ENCODE measurements at places on chromosomes 12 and 14.

DNA sequence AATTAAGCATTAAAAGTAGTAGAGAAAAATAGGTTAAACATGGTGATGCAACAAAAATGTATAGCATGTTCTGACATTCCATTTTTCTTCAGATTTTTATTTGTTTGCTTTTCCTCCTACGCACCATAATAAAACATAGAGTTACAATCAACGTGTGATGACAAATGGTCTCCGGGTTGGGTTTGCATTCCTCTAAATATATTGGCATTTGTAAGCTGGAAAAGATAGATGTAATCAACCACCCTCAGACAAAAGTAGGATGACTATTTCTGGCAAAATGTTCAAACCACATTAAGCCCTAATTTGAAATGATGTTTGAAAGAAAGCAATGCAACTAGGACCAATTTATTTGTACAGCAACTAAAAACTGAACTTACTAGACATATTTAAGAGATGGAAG is 58.4 kb downstream of the SLC25A21 start:
- DNase-seq: no peak

DNA sequence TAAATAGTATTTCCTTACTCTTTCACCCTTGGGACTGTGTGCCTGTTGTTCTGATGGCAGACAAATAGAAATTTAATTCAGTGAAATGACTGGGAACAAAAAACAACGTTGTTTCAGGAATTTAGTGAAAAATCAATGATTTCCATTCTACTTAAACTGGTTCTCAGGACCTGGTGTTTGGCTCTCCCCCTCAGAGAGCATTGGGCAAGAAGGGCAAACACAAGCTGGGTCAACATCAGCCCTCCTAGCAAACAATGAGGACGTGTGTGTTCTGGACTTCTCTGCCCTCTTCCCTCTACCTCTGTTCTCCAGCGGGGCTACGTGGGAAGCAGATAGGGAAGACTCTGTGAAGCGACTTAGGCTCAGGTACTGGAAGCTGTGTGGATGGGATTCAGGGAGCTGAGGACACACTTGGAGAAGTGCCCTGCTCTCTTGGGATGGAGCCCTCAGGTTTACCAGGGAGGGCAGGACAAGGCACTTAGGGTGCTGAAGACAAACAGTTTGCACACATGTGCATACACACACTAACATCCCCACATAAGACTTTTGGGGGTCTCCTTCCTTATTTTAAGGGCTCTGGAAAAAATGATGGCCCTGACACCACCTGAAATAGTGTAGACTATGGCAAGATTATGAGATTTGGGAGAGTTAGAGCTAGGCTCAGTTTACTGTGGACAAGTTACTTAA is 7.6 kb upstream of the SERPINA1 start:
- peak; percentile 36 for DNase-seq

DNA sequence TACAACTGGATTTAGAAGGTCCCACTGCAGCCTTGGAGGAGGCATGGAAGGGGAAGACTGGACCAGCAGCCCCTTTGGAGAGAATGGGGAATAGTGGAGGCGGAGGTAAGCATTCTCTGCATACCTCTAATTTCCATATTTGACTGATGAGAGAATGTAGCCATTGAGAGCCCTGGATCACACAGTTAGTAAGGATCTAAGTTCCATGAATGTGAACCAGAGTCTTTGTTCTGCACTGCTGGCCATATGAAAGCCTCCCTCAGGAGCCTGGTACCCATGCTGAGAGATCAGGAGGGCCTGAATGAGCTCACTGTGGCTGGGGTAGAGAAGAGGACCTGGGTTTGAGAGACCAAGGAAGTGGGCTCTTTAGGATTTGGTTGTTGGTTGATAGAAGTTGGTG is 192.1 kb downstream of the TMEM132C start:
- no peak for DNase-seq

DNA sequence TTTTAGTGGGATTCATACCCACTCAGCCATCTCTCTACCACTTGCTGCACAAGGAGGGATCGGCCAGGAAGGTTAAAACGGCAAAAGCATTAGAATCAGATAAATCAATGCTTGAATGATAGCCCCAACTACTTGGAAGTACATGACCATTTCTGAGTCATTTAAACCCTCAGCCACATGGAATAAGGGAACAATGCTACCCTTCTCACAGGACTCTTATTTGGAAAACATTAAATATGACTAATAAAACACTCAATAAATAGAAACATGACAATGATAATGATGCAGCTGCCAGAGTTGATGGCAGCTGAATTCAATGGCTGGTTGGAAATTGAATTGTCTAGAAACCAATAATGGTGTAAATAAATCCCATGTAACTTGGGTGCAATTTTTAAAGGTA is 165.4 kb downstream of the FLRT2 start:
- no peak for DNase-seq

GRCh38 chr14:52069307-52070050 is 620 bp upstream of the NID2 start:
- peak; percentile 69 for DNase-seq

DNA sequence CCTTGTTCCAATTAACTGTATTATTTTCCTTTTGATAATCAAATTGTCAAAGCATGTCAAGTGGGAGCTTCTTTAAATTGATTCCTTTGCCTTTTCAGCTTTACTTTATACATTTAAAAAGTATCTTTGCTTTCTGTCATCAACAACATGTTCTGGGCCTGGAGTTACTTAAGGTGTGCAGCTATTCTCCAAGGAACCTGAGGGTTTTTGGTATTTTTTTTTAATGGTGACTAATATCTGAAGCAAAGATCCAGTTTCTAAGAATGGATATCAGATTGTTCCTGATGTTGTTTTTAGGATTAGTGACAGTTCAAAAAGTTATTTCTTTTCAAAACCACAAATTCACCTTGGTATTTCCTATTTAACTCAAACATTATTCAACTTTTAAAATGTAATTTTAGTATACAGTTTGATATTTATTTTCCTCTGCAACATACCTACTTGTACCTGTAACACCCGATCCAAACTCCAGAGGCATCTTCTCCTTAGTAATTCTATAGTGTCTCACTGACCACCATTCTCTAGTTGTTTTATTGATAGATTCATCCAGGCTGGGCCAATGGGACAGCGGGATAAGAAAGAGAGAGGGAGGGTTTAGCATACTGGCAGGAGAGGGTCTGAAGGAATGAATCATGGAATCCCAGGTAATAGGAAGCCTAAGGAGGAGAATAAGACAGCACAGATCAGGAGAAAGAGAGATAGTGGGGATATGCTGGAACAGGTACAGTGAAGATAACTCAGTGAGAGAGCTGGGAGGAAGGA is 3.1 kb downstream of the CBLN3 start:
- no peak for DNase-seq

- no peak for DNase-seq
Measured at GRCh38 chr14:85332401-85332800, 197.5 kb upstream of the FLRT2 start.

GRCh38 chr12:46825591-46826414 is at the start of gene SLC38A4:
SLC38A4 (minus strand) TSS chr12:46825997; CDS start chr12:46793071, 32,926 bp downstream.
- peak; percentile 71 for DNase-seq

DNA sequence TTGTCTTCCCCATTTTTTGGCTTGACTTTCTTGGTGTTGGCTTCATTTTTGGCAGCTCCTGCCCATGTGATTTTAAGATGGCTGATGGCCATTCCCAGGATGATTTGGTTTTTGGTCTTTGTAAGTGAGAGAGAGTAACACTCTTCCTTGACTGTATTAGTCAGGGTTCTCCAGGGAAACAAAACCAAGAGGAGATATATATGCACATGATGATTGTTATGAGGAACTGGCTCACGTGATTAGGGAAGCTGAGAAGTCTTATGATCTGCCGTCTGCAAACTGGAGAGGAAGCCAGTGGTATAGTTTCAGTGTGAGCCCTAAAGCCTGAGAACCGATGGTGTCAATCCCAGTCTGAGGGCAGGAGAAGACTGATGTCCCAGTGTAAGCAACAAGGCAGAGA is 146.6 kb downstream of the NRXN3 start:
- no peak for DNase-seq

DNA sequence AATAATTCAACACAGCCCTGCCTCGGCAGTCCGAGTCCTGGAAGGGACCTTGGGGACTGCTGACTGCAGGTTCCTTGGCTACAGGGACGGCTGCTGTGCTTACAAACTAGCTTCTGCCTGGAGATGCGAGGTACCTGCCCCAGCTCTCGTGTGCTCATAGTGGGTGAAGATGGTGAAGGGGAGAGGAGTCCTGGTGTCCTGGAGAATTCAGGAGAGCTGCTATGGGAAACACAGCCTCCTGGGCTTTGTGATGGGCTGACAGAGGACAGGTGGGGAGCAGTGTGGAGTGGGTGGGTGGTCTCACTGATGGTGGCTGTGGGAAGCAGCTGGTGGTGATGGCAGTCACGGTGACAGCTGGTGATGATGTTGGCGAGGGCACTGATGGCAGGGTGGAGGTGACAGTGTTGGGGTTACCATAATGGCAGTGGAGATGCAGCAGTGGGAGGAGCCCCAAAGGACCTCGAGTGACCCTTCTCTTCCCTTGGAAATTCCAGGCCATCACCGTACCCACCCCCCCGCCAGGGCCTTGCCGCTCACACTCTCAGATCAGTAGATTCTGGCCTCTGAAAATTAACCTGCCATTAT is 32.8 kb downstream of the HVCN1 start:
- no peak for DNase-seq

DNA sequence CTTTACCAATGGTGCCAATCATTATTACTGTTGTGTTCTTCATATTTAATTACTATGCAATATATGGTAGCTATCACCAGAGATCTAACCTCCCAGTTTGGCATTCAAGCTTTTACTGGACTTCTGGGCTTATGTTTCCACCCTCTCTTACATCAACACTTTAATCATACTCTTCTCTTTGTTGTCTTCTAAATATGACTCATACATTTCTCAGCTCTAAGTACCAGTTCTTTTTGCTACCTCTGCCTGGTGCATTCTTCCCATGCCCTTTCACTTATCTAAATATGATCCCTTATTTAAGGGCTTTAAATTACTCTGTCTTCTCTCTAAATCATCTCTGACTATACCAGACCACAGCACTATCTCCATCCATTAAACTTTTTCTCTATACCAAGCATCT is 246.1 kb upstream of the CCDC196 start:
- no peak for DNase-seq

DNA sequence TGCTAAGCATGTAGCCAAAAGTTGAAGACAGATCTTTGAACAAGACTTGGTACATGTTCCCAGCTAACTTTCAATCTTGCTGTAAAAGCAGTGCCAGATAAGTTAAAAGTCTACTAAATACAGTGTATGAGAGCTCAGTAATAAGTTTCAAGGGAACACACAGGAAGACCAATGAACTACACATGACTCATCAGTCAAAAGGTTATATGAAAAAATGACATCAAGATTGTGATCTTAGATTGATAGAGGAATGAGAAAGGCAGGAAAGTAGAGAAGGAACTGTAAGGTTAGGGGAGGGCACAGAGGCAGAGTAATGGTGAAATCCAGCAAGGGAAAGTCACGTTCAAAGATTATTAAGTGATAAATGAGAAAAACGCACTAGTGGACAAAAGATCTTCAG is 249.9 kb upstream of the FLRT2 start:
- no peak for DNase-seq

DNA sequence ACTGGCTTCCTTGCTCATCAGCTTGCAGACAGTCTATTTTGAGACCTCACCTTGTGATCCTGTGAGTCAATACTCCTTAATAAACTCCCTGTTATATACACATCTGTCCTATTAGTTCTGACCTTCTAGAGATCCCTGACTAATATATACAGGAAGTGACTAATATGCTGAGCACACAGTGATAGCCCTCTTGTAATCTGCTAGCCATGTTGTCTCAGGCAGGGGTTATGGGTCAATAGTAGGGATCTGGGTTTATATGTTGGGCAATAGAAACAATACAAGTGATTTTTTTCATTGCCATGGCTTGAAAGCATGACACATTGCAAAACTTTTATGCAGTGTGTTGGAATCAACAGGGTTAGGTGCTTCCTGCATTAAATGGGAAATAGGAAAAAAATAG is 562.2 kb downstream of the GALC start:
- DNase-seq: no peak

DNA sequence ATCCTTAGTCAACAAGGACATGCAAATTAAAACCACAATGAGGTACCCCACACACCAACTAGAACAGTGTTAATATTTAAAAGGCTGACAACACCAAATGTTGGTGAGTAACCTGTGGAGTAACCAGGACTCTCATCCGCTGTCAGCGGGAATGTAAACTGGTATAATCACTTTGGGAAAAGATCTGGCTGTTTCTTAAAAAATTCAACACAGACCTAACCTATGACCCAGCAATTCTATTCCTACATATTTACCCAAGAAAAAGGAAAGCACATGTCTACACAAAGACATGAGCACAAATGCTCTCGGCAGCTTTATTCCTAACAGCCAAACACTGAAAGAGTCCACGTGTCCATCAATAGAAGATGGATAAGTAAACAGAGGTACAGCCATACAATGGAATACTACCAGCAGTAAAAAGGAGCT is 26.6 kb downstream of the NRDE2 start:
- DNase-seq: no peak

DNA sequence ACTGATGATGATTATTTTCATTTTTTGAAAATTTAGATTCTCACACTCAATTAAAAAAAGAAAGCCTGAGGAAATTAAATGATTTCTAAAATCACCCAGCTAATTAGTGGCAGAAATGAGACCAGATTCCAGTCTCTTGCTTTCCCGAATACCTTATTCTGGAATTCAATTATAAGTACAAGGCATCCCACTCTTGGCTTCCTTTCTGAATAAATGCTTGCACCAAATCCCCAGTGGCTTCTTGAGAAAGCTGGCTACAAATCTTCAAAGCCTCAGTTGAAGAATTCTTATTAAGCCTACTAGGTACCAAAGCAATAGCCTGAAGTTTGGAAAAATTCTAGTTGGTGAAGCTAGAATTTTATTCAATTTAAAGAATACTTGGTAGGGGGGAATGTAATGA is 476.6 kb downstream of the DIO2 start:
- no peak for DNase-seq

GRCh38 chr12:122937622-122938091 is 28.6 kb downstream of the ABCB9 start:
- DNase-seq: no peak

GRCh38 chr12:12482959-12483358 is 79.7 kb downstream of the DUSP16 start:
- DNase-seq: no peak

DNA sequence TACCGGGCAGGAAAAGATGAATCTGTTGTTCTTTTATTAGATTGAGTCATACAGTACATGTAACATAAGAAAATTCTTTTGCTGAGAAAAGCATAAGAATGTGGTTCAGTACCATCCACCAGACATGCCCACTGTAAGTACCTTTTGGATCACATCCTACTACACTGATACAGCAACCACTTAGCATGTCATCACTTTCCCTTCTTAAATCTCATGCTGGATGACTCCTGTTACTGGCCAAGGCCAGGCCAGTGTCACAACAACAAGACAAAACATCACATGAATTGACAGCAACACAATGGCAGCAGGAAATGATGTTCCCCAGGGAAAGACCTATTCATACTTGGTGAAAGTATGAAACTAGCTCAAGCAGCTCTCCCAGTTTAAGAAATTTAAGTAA is 46.4 kb downstream of the STXBP6 start:
- DNase-seq: no peak

Data from lung (tissue), 17 donors.